Psoas muscle (tissue), 8 donors: ENCODE measurements at places on chromosomes 11 and 22.

- no peak for DNase-seq
These were observed 4.7 kb downstream of the PDHX start for GRCh38 chr11:34921156-34921555.

DNA sequence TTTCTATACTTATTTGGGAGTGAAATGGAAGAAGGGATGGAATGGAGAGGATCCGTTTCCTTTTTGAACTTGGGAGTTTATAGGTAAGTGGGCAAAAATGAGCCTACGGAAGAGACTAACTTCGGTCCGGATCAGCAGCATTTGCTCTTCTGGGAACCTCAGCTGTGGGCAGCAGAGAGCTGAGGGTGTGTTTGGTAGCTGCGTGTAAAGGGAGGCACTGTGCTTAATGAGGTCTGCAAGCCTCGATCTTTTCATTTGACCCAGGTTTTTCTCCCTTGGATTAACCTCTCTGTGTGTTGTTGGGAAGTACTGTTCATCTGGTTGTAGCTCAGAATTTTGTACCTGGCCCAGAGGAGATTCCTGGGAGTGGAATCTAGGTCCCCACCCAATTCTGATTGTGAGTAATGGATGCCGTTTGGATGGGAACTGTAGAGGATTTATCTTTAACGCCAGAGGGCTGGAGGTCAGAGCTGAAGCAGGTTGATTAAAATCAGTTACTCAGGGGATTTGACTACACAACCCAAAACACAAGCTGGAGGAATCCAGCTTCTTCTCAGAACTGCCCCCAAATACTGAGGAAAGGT is 201.6 kb upstream of the SORL1-AS1 start:
- DNase-seq = no peak

GRCh38 chr22:47629791-47630655 is 867.6 kb downstream of the TBC1D22A start:
- no peak for DNase-seq

- no peak for DNase-seq
These were observed 128.7 kb downstream of the DSCAML1 start for GRCh38 chr11:117668321-117668751.

GRCh38 chr11:103619480-103619879 is 417.0 kb upstream of the DDI1 start:
- no peak for DNase-seq

GRCh38 chr11:7154881-7155361 is 66.1 kb downstream of the RBMXL2 start:
- DNase-seq = no peak

DNA sequence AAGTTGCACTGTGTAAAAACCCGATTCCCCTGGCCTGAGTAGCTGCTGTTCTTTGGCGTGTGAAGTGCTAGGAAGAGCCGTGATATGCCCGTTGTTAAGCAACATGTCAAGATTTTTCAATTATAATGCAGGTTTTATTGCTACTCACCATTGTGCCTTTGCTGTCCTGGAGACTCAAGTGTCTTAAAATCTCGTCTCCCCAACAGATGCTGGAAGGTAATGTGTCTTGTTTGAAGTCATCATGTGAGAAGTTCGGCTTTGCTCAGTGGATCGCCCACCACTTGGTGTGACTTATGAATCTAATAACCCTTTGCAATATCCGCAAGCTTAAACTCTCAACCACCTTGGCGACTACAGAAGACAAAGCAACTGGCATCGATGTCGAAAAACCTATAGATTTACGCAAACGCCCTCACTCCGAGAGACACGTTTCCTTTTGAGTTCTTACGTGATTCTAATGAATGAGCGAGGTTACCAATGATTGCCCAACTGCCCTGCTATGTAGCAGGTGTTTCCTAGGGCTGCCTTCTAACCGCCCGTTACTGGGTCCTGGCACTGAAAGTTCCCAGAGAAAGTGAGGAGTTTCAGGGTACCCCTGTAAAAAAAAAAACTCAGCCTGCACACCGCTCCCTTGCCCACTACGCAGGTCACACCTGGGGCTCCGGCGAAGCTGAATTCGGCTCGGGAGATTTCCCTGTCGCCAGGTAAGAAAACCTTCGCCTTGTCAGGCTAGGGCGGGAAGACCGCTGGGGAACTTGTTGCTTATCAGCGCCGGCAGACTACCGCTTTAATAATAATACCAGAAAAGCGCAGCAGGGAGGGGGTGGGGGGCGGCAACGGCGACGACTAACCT is 21.2 kb upstream of the BDNF start:
- DNase-seq = no peak

- peak; percentile 74 for DNase-seq
These were observed 237.4 kb downstream of the TTC28 start for GRCh38 chr22:28442264-28442710.

- no peak for DNase-seq
These were observed 27.3 kb downstream of the FAM168A start for GRCh38 chr11:73570415-73571114.

- no peak for DNase-seq
These were observed 10.3 kb downstream of the YAP1 start for GRCh38 chr11:102120437-102120973.

GRCh38 chr11:13771151-13771550 is 102.7 kb downstream of the FAR1 start:
- no peak for DNase-seq

GRCh38 chr11:44033411-44033850 is 14.3 kb upstream of the ACCSL start:
- no peak for DNase-seq

DNA sequence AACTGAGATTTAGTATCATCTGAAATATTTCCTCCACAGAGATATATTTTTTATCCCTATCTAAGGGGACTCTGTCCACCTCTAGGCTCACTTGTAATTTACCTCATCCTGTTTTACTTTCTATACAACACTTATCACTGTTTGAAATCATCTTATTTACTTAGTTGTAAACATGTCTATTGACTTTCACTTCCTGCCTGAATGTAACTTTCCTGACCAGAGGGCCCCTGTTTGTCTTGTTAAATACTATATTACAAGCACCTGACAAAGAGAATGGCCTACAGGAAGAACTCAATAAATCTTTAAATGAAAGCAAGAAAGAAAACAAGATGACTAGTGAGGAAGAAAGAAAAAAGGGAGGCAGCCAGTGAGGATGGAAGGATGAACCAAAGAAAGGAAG is 1727.5 kb downstream of the LRRC4C start:
- no peak for DNase-seq

GRCh38 chr22:23236440-23237184 is 56.3 kb downstream of the BCR start:
- peak; percentile 28 for DNase-seq

DNA sequence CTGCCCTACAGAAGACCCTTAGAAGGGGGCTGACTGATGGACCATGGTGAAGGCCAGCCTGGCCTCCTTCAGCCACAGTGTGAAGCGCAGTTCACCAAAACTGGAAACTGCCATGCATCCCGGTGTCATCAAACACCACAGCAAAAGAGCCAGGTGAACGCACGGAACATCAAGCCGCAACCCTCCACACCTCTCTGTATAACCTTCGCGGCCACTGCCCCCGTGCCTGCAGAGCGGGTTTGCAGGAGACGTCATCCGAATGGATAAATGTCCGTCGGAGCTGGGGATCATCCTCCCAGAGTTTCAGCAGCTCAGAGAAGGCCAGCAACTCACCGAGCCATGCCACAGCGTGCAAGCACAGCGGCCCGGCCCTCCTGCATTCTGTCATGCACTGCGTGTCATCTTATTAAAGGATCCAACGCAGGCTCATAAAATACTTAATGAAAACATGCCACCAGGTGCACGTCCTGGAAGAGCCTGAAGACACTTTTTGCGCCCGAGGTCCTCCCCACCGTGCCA is 309.9 kb downstream of the BRD1 start:
- DNase-seq = no peak

DNA sequence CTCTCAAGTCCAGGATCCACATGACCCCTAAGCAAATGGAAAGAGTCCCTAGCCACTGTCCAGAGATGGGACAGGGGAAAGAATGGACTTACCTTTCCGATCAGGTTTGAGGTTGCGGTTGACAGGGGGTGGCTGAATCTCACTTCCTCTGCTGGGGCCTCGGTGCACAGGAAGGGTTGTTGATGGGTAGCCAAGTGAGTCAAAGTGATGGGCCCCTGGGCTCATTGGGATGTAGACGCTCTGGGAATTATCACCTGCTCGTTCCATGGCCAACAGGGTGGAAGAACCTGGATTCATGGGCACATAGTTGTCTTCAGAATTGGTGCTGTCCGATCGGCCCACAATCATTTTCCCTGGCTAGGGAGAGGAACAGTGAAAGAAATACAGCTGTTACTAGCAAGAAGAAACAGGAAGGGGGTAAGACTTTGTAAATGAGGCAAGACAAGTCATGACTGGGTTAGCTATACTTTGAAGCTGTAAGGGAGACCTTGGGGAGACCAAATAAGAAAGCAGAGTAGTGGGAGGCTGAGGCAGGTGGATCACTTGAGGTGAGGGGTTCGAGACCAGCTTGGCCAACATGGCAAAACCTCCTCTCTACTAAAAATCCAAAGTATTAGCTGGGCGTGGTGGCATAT is 34.7 kb downstream of the USP35 start:
- DNase-seq = no peak

- DNase-seq = no peak
These were observed 1.2 kb downstream of the CARNS1 start for GRCh38 chr11:67416416-67417335.

DNA sequence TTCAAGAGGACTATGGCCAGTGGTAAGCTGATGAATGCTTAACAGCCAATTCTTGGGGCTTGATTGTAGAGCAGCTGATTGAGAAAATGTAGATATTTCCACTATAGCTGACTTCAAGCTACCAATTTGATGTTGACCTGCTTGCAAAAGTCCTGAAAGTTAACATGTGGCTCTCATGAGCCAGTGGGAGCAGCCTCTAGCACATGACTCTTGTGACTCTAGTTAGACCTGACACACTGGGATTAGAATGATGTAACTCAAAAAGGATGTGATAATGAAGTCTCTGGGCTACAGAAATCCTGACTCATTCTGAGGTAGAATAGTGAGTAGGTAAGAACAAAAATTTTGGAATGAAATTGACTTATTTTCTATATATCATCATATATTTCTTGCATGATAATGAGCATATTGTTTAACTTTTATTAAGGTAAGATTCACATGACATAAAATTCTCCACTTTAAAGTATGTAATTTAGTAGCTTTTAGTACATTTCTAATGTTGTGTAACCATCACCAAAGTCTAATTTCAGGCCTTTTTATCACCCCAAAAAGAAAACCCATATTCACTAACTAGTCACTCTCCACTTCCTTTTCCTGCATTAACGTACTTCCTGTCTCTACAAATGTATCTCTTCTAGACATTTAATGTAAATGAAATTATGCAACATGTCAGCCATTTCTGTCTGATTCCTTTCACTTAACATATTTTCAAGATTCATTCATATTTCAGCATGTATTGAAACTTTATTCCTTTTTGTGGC is 16.1 kb upstream of the OR52H1 start:
- DNase-seq = no peak

DNA sequence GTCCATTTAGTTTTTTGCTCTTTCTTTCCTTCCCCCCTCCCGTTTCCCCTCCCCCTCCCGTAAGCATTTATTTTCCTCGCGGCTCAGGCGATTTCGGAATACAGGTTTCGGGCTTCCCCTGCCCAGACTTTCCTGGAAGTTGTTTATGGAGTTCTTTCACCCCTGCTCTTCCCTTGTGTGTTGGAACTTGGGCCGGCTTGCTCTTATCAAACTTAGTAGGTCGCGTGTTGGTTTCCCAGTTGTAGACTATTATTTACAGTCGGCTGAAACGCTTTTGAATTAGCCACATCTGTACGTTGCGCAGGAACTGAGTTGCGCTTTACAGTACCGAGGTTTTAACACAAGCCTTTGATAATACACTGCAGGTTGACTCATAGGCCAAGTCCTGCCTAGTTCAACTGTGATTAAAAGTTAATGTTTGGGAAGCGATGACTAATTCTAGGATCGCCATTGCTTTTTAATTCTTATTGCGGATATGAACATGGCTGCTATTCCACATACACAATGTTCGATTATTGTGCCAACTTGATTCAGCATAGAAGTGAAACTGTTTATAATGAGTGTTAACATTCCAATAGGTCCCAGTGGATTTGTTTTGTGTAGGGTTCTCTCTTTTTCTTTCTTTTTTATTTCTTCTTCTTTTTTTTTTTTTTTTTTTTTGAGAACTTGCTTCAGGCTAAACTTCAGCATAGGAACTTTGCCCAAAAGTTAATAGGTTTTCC is 1.7 kb downstream of the YAP1 start:
- peak; percentile 50 for DNase-seq

DNA sequence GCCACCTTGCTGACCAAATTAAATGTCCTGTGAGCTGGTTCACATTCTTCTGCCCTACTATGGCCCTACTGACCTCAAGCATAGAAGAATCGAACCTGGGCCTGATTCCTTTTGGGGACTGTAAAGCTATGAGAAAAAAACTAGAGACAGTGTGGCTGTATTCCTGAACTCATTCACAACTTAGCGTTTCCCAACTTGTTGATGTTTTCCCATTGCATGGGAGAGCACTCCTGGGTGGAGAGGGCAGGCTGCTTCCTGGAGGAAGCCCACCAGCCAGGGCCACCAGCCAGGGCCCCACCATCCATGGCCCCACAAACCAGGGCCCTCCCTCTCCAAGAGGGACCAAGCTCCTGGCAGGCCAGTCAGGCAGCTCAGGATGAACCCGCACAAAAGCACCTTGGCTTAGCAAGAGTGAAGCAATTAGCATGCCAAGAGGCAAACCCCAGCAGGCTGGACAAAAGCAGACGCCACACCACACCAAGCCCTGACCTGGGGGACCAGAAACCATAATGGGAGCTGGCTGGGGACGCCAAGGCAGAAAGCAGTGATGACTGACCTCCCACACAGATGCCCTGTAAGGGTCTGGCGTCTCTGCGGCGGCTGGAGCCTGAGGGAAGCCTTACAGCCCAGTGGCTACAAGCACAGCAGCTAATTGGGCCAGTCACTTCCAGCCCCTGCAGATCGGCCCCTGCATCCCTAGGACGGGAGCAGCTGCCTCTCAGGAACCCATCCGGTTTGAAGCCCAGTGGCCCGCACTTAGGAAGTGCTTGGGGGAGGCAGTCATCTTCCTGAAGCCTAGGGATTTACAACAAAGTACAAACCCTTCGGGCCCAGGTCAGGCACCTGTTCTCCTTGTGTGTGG is 2.1 kb downstream of the CERK start:
- peak; percentile 31 for DNase-seq
